Progenitor cell of endocrine pancreas (in vitro differentiated cells): ENCODE measurements at places on chromosomes 12 and 14.
A peak's percentile ranks its signal among the peaks of the same experiment; 100 is the strongest.

DNA sequence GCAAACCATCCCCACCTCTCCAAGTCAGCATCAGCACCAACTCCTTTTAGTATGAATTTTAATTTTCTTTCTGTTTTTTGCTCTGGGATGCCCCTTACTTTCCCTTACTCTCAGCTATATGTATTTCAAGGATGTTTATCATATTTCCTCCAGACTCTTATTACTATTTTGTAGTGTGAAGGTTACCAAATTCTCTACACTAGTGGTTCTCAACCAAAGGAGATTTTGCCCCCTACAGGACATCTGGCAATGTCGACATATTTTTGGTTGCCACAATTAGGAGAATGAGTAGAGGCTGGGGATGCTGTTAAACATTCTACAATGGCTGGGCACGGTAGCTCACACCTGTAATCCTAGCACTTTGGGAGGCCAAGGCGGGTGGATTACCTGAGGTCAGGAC is 29.1 kb upstream of the SOS2 start:
- no peak for DNase-seq

- no peak for DNase-seq
These were observed 19.1 kb downstream of the HDAC7 start for GRCh38 chr12:47800582-47800981.

- DNase-seq = no peak
These were observed 15.7 kb downstream of the SMCO2 start for GRCh38 chr12:27462151-27462694.

- DNase-seq = no peak
These were observed 33.4 kb upstream of the ERGIC2 start for GRCh38 chr12:29414368-29414767.

DNA sequence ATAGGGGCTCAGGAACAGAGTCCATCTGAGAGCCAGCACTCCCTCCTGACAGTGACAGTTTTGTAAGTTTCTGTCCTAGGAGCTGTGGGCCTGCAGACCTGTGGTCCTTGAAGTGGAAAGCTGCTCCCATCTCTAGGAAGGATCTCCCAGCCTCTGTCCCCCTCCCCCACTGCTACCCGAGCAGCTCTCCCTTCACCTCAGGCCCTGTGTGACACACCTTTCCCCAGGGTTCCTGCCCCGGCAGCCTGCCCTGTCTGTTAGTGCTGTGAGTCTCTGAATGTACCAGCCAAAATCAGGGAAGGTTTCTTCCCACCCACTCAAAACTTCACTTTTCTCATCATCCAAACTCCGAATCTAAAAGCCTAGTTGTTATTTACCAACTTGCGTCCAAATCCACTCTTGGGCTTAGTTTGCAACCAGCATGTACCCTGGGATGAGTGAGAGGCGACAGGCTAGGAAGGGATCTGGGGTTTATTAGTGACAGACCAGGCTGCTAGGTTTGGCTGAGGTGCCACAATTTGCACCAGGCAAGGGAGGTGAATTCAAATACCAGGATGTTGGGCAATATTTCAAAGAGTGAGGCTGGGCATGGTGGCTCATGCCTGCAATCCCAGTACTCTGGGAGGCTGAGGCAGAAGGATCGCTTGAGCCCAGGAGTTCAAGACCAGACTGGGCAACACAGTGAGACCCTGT is 39.9 kb downstream of the NINJ2 start:
- DNase-seq = no peak

DNA sequence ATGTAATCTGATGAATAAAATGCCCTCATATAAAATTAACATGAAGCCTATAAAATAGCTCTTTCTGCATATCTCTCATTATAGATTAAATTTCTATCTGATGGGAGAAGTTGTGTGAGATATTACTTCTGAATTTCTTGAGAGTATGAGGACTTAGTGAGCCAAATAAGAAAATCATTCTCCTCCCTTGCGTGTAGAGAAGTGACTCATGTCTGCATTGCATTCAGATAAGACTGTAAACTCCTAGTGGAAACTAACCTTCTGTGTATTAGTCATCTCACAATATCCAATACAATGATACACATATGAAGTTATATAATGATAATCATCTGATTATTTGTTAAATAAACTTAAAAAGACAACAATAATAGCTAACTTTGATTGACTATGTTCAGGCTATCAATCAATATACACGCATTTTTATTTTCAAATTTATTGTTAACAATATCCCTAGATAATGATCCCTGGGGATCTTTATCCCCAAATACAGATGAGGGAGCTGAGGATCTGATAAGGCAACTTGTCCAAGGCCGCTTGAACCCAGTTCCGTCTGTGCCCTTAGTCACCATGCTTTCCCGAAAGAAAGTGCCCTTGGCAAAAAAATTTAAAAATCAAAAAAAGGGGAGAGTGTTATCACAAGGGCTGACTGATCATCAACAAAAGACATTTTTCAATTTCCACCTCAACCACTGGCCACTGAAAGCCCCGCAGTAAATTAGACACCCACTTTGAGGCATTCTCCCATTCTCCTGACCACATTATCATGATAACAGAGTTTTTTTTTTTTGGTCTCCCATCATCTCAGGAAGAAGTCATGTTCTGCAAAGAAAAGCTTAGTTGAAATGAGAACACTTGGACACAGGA is 189.2 kb upstream of the RASSF8 start:
- DNase-seq = no peak

DNA sequence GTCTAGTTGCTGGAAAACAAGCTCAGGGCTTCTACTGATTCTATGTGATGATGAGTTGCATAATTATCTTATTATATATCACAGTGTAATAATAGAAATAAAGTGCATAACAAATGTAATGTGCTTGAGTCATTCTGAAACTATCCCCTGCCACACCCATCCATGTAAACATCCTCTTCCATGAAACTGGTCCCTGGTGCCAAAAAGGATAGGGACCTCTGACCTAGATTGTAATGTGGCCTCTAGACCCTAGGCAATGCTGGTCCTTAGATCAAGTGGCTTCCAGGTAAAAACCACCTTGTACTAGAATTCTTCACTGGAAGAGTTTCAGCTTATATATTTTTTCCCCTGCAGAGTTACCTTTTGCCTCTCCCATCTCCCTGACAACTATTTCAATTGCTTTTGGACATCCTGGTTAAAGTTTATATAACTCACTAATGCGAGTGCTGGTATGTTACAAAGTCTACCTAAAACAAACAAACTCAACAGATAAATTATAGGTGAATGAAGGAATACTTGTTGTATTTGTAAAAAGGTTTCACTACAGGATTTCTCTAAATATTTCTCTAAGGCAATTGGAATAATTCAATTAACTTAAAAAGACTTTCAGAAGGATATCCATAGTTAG is 462.5 kb downstream of the NAV3 start:
- no peak for DNase-seq

GRCh38 chr14:61476754-61477410 is 155.5 kb downstream of the PRKCH start:
- no peak for DNase-seq

GRCh38 chr14:36316131-36316530 is 4.3 kb downstream of the MBIP start:
- no peak for DNase-seq

DNA sequence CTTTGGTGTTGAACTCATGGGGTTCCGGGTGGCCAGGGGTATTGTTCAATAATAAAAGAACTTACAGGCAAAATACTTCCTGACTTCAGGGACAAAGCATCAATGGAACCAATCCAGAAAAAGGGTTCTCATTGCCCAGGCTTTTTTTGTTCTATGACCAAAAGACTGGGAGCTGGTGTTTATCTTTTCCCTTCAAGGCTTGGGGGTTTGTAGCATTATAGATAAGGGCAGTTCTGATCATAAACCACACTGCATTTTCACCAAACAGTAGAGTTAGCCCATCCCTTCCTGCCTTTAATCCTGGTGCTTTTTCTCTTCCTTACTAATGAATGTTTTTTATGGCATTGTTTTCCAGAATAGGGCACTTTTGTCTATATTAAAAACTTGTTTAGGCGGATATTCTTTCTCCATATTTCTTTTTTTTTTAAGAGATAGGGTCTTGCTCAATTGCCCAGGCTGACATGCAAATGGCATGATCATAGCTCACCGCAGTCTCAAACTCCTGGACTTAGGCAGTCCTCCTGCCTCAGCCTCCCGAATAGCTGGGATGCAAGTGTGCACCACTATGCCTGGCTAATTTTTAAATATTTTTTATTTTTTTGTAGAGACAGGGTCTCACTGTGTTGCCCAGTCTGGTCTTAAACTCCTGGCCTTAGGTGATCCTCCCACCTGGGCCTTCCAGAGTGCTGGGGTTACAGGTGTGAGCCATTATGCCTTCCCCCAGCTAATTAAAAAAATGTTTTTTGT is 9.7 kb downstream of the FUT8 start:
- DNase-seq = no peak

DNA sequence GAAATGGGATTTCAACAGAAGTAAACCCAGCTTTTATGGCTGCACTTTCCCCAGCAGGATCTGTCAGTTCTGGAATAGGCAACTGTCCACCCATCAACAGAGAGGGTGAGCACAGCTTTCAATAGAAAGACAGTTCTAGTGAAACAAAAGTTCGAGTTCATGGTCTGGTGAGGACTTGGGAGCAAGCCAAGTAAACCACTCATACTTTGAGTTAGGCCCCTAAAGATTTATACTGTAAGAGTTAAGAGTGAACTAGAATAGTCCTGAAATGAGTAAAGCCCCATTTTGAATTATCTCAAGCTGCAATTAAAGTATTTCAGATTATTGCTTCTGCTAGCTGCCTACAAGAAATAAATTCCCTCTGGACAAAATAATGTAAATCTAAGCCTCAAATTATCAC is 82.6 kb downstream of the METTL25 start:
- no peak for DNase-seq

- DNase-seq = no peak
These were observed 9.4 kb upstream of the DHRS7 start for GRCh38 chr14:60174352-60175254.

DNA sequence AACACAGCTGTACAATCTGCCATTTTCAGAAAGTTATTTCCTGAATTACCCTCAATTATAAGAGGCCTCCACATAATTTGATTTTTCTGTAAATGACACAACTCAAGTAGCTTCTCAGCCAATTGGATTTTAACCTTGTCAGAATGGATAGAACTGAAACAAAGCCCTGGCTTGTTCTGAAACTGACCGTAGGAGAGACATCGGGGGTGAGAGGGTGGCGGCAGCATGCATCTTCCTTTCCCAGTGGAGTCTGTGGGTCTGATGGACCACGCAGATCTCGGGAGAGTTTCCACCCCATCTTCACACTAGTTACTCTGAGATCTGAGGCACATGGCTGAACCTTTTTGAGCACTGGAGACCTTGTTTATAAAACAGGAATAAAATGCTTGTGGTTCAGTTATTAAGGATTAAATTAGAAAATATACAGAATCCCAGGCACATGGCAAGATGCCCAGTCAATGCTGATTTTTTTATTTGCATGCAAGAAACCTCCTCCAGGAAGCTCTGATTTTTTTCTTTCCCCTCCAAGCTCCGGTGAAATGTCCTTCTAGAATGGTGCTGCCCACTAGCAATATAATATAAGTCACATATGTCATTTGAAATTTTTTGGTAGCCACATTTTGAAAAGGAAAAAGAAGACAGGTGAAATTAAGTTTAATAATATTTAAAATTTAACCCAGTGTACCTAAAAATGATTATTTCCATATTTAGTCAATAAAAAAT is 153.9 kb downstream of the CHST11 start:
- no peak for DNase-seq

- no peak for DNase-seq
These were observed 337.3 kb upstream of the E2F7 start for GRCh38 chr12:77402716-77403115.

DNA sequence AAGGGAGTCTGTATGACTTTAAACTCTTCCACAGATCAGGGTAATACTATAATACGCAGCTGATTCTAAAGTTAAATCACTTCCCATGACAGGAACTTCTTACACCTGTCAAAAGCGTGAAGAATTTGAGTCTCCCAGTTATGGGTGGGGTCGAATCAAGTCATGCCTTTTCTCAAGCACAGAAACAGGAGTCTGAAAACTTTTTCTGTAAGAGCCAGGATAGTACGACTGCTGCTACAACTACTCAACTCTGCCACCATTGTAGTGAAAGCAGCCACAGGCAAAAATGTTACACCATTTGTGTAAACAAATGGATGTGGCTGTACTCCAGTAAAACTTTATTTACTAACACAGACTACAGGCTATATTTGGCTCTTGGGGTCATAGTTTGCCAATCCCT is 90.3 kb downstream of the DUSP6 start:
- no peak for DNase-seq

GRCh38 chr12:57368349-57369095 is 62.3 kb downstream of the R3HDM2 start:
- DNase-seq = no peak

- DNase-seq = no peak
These were observed 27.5 kb downstream of the SLC25A29 start for GRCh38 chr14:100278702-100279101.

- no peak for DNase-seq
These were observed 11.4 kb downstream of the ANG start for GRCh38 chr14:20699931-20700330.

DNA sequence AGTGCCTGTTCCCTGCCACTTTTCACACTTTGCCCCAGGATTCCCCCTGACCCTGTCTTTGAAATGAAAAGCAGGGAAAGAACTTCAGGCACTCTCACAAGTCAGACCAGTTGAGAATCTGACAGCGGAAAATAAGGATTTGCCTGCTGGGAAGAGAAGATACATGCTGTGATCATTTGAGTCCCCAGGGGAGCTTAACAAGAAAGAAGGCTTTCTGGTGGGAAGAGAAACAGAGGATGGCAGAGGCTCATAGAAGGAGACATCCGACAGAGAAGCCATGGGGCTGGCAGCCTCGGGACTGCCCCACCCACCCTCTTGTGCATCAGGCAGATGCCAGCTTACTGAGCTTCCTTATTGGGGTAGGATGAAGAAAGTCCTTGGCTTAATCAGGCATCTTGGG is 11.9 kb downstream of the TTC9 start:
- no peak for DNase-seq

DNA sequence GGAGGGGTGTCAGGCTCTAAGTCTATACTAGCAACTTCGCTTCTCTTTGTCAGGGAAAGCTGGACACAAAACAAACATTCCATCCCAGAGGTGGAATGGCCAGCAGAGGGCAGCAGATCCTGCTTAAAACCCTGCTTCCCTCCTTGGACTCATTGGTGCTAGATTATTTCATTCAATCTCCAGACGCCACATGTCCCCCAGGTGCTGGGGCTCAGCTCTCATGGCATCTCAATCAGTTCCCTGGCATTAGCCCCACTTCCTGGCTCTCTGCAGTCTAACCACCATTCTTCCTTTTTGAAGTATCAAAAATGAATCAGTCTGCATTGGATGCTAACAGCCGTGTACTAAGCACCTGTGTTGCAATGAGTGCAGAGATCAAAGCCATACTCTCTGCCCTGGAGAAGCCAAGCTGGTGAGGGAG is 8.1 kb upstream of the PPP1R1A start:
- peak; percentile 56 for DNase-seq

GRCh38 chr12:96064271-96064670 is 28.9 kb upstream of the LTA4H start:
- no peak for DNase-seq
